ENCODE measurements at places on chromosomes 4 and X.

DNA sequence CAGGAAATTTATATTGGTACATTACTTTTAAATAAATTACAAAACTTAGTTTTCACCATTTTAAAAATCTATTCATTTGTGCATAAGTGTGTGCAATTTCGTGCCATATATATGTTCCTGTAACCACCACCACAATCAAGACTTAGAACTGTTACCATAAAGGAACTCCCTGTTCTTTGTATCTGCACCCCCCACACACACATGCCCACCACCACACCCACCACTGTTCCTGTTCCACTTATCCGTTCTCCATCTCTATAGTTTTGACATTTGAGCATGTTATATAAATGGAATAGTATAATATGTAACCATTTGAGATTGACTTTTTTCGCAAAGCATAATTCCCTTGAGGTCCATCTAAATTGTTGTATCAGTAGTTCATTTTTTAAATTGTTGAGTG lies 73.7 kb downstream of the TAF1 start:
- no peak for DNase-seq

DNA sequence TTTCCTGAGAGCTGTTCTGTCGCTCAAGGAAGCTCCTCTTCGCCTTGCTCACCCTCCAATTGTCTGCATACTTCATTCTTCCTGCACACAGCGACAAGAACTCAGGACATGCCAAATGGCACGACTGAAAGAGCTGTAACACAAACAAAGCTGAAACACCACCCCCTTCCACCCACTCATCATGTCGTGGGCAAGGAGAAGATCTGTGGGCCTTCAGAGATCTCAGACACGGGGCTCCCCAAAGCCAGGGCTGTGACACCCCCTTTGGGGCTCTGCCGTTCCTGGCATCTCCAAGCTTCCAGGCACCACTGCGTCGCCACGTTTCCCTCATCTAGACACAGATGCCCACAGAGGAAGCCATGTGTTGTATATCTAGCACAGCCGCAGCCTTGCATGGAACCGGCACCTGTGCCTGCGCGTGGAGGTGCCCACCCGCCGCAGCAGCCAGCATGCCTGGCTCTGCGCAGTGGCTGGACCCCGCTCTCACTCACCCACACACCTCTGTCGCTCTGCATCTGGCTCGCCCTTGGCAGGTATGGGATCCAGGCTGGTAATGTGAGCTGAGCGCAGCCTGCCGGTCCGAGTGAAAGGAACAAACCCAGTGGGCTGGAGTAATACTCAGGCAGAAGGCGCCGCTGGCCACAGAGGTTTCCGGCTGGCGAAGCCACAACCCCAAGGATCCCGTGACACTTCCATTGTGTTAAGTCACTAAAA lies 676.4 kb upstream of the INTU start:
- no peak for DNase-seq

GRCh38 chr4:76053730-76054129 lies 17.9 kb upstream of the CXCL11 start:
- DNase-seq: no peak

DNA sequence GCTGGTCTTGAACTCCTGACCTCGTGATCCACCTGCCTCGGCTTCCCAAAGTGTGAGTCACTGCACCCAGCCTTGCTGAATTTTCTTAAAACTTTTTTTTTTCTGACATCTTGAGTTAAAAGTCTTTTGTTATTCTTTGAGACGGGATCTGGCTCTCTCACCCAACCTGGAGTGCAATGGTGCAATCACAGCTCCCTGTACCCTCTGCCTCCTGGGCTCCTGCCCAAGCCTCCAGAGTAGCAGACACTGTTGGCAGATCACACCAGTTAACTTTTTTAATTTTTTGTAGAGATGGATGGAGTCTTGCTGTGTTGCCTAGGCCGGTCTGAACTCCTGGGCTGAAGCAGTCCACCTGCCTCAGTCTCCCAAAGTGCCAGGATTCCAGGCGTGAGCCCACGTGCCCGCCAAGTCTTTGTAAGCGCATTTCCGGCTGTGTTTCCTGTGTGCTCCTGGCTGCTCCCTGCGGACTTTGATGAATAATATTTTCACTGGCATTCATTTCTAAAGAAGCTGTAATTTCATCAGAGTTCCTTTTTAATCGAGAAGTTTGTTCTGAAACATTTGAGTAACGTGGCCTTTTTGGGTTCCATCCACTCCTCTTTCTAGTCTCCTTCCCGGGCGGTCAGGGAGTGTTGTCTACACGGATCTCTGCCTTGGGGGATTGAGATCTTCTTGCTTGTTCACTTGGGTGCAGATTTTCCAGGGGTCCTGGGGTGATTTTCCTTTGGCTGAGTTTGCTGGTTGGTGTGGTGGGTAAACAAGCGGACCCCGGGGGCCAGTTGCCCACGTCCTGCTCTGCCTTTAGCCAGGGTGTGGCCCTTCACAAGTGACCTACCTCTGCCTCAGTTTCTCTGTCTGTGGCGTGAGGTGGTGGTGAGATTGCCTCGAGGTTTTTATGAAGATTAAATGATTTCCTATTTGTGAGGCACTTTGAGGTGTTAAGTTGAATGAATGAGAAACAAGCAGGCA lies 44.4 kb downstream of the PCGF3 start:
- no peak for DNase-seq

- no peak for DNase-seq
Measured at GRCh38 chr4:82957045-82957444, 53.6 kb downstream of the LIN54 start.

GRCh38 chrX:53440101-53440500 lies 5.9 kb upstream of the HSD17B10 start:
- no peak for DNase-seq

DNA sequence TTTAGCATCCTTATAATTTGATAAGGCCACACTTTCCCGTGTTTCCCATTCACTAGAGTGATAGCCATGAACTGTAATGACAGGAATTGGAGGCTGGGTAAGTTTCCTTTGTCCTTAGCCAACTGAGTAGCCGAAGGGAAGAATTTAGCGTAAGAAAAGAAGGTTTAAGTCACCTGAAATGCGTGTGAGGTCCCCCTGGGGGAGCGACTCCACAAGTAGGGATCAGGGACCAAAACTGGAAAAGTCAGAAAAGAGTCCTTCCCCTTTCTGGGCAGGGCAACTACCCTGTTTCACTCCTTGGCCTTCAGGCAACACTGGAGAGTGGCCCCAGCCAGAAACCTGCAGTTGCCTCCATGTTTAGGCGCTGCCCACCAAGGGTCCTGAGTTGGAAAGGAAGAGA lies 81.6 kb upstream of the MED14 start:
- no peak for DNase-seq

DNA sequence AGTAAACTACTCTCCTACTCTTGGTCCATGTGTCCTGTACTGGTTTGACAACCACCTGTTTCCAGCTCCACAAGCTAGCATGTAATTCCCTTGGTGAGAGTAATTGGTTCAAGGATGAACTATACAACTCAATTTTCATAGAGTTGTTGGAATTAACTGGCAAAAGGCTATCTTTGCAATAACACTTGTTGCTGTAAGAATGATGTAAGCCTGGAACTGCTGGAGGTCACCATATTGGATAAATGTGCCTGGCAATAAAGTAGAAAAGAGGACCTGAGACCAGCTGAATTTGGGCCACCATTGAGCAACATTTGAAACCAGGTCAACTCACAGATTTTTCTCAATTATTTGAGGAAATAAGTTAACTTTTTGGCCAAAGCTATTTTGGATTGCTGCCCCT lies 175.5 kb downstream of the CAMK2D start:
- DNase-seq: no peak

- no peak for DNase-seq
Measured at GRCh38 chrX:38999967-39000745, 198.9 kb downstream of the MID1IP1 start.

DNA sequence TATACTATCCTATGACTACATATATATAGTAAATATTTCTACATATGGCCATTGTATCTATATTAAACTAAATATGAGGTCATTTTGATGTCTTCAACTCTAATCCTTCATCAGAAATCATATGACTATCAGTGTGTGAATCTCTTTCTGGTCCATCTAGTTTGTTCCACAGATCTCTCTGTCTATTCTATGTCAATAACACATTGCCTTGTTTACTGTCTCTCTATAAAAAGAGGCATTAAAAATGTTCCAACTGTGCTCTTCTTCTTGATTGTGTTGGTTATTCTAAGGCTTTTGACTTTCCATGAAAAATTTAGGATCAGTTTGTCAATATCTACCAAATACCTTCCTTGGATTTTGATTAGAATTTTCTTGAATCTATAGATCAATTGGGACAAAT lies 338.3 kb upstream of the FSTL5 start:
- no peak for DNase-seq

- no peak for DNase-seq
Measured at GRCh38 chr4:96305030-96305429, 465.1 kb downstream of the PDHA2 start.

- DNase-seq: no peak
Measured at GRCh38 chr4:38055566-38055965, 95.4 kb downstream of the PTTG2 start.

GRCh38 chr4:37758226-37758625 lies 68.3 kb upstream of the PGM2 start:
- DNase-seq: peak; percentile 45

DNA sequence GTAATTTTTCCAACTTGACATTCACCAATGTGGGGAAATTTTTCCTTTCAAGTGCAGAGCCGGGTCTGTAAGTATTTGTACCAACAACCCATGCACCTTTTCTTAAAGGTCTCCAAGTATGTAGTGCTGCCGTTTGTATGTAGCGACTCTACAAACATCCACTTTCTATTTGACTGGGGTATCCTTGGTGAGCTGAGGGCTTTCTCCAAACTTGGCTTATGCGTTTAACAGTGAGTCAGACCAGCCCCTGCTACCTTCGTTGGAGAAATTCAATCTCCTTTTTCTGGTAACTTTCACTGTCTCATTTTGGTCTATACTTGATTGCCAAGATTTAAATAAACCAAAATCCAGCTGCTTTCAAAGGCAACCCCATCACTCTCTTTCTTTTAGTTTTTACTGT lies 34.9 kb downstream of the MGST2 start:
- no peak for DNase-seq

- no peak for DNase-seq
Measured at GRCh38 chrX:135489542-135489941, 30.9 kb upstream of the INTS6L start.

GRCh38 chr4:138677748-138678147 lies 337.8 kb upstream of the NOCT start:
- DNase-seq: no peak

GRCh38 chrX:111354496-111354895 lies 57.5 kb downstream of the DCX start:
- no peak for DNase-seq

- peak; percentile 37 for DNase-seq
Measured at GRCh38 chr4:185470501-185471195, 885 bp downstream of the CCDC110 start.

GRCh38 chrX:74514384-74514783 lies 93.1 kb downstream of the SLC16A2 start:
- DNase-seq: no peak

GRCh38 chr4:156992943-156993342 lies 21.3 kb upstream of the PDGFC start:
- DNase-seq: no peak

- DNase-seq: no peak
Measured at GRCh38 chrX:70013466-70014381, 36.0 kb downstream of the AWAT2 start.

DNA sequence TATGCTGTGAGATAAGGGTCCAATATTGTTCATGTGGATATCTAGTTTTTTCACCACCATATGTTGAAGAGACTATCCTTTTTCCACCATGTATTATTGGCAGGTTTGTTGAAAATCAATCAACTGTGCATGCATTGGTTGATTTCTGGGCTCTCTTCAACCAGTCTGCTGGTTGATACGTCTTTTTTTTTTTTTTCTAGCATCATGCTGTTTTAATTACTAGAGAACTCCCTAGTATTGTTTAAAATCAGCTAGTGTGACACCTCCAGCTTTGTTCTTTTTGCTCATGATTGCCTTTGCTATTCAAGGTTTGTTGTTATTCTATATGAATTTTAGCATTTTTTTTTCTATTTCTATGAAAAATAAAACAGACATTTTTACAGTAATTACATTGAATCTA lies 123.9 kb downstream of the SLC7A11 start:
- DNase-seq: no peak

GRCh38 chr4:2256781-2257191 lies 5.1 kb downstream of the MXD4 start:
- DNase-seq: no peak

GRCh38 chrX:12372111-12372510 lies 233.8 kb downstream of the FRMPD4 start:
- peak; percentile 18 for DNase-seq

GRCh38 chr4:152734699-152735050 lies 44.9 kb downstream of the TIGD4 start:
- DNase-seq: no peak

GRCh38 chrX:74318672-74319071 lies 14.7 kb downstream of the ZCCHC13 start:
- DNase-seq: no peak

GRCh38 chr4:172706000-172706399 lies 462.6 kb upstream of the GALNT7 start:
- no peak for DNase-seq
